ENCODE measurements at places on chromosomes 3 and 15.

DNA sequence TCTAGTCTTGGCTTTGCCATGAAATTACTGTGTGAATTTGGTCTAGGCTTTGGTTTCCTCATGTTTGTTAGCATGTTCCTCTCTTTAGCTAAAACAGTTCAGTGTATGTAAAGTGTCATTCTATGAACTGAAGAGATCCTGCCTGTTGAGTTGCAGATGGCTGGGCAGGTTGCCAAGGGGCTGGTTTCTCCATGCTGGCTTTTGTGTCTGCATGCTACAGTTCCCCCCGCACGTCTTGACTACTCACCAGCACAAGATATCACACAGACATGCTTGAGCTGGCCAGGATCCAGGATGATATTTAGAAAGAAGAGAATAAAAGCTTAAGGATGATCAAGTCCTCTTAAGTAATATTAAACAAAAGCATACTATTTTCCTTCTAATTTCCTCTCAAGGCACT is 90.2 kb downstream of the CERS3 start:
- no peak for DNase-seq

DNA sequence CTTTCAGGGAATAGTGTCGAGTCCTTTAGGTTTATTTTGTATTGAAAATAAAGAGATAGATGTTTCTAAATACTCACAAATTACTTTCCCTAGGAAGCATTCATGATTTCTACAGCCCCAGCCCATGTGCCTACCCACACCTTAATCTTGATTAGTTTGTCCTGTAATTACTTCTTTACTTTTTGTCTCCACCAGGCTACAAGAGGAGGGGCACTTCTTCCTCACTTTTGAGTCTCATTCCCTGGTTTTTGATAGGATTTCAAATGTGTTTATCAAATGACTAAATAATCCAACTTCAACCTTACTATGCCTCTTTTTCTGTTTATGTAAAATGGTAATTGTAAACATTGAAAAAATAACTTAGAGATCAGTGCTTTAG is 1.8 kb downstream of the PXK start:
- no peak for DNase-seq

DNA sequence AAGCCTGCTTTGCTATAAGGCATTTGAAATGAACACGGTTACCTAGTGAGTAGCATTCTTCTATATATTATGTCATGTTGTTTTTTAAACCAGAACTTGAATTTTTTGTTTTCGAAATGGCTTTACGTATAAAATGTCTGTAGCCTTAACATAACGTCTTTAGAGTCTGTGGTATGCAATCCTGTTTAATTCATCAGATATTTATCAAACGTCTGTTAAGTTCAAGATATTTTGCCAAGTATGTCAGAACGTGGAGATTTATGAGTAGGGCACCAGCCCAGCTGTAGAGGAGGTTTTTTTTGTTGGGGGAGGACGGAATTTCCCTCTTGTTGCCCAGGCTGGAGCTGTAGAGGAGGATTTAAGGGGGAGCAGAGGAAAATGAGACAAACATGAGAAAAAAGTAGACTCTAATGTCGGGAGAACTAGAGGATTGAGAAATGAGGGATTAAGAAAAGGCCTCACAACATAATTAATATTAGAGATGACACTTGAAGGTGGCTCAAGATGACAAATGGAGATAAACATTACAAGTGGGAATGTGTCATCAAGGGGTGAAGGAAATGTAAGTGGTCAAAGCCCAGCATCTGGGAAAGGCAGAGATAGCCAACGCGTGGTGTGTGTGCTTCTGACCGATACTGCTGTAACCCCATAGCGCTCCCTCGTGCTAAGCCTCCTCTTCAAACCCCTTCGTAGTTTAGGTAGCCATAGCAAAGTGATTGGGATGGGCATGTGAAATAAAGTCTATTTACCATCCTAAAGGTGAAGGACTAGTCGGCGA is 154.0 kb upstream of the GOLGA6L4 start:
- no peak for DNase-seq

DNA sequence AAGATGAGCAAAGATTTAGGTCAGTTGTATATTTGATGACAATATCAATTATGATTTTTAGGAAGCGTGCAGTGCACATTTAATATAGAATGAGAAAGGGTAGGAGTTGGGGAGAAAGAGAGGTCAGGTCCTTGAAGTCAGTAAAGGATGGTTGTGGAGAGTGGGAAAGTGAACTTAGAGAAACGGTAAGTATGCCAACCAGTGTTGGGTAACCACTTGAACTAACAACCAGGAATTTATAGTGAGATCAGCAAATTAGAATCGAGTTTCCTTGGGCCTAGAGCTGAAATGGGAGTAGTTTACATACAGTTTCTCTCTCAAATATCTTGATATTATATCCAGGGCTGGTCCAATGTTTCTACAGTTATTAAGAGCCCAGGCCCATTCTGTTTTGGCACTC is 188.5 kb upstream of the RBMS3 start:
- no peak for DNase-seq

DNA sequence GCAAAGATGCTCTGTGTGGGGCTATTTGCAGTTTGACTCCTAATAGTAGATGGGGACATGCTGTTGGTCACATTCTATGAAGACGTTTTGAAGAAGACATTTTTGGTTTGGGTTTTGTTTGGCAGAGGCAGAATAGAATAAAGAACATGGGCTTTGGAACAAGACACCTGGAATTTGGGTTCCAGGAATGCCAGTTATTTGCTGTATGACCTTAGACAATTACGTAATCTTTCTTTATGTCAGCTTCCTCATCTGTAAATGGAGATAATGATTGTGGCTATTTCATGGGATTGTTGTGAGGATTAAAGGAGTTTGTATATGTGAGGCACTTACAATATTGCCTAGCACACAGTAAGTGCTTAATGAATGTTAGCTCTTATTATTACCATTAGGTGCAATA is 91.6 kb downstream of the MESD start:
- DNase-seq = no peak

DNA sequence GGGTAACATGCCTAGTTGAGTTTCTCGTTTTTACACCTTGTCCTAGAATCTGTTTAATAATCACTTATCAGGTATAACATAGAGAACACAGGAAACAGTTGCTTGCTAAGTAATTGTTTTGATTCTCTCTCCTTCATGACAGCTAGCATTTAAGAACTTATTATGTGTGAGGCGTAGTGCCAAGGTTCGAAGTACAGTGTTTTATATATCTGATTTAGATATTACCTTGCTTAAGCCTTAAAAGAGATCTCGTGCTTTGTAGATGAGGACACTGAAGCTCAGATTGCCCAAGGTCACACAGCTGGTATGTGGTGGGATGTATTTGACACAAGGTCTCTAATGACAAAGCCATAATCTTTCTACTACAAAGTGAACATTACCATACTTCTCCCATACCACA is 29.0 kb upstream of the IFT57 start:
- DNase-seq = no peak

GRCh38 chr15:41512512-41512939 is 1.1 kb downstream of the LTK start:
- DNase-seq = no peak

GRCh38 chr15:101087172-101087769 is 164.6 kb downstream of the CHSY1 start:
- no peak for DNase-seq

DNA sequence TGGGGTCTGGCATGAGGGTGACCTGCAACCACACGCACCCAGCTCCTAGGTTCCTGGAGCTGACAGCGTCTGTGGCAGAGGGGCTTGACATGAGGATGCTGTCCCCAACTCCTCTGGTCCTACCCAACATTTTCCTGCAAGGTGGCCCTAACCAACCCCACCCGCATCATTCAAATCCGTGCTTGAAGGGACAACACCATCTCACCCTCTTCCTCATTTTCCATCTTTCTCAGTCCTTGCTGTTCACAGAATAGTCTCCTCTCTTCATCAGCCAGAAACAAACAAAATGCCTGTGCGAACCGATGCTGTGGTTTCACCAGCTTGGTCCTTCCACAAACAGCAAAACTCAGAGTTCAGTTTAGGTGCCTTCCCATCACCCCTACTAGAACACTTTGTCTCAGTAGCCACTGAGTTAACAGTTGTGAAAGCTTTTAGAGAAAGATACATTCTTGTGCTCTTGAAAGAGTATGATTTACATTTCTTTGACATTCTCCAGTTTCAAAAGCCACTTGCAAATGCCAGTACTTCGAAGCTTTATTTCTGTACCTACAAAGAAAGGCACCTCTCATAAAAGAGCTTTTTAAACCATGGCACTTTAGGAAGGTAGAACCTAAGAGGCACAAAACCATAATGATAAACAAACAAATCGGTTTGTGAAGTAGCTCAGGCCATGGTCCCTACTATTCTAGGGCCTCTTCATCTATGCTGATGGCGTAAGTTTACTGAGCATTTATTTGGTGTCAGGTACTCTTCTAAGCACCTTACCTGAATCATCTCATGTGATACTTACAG is 360.1 kb downstream of the SHQ1 start:
- no peak for DNase-seq

DNA sequence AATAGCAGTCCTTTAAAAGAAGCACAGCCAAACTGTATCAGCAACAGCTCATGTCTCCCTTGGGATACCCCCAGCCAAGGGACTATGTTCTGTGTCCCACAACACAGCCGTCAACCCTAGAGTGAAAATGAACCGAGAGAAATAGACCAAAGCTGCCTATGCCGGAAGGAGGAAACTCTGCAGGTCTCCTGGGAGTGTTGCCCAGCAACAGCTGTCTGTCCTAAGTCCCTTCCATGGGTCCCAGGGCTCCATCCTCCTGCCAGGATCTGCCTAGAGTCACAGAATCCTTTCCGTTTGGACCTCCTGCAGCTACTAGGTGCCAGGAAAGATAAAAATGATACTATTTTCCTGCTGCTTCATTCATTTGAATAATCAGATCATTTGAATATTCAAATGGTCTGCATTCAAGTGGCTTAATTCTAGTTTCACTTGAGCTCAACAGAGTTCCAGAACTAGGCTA is 53.1 kb downstream of the TRANK1 start:
- peak; percentile 62 for DNase-seq

- no peak for DNase-seq
These were observed 10.3 kb downstream of the PRR20G start for GRCh38 chr3:127277561-127277960.

DNA sequence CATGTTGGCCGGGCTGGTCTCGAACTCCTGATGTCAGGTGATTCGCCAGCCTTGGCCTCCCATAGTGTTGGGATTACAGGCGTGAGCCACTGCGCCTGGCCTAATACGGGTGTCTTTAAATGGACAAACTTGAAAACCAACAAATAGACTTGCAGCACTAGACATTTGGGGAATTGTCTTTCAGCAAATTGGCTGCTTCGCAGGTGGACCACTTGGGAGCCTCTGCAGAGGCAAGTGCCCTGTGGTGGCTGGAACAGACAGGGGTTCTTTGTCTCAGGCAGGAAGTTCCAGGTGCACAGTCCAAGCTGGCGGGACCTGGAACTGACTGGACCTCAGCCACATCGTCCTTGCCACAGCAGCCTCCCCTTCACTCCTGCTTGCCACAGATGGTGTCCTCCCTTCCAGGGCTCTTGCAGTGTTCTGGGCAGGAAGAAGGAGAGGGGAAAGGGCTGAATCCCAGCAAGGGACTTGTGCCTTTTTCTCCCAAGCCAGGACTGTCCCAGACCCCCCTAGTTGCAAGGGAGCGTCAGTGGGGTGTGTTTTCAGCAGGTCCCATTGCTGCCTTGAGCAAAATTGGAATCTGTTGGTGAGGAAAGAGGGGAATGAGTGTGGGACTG is 94.3 kb downstream of the TBC1D2B start:
- no peak for DNase-seq

DNA sequence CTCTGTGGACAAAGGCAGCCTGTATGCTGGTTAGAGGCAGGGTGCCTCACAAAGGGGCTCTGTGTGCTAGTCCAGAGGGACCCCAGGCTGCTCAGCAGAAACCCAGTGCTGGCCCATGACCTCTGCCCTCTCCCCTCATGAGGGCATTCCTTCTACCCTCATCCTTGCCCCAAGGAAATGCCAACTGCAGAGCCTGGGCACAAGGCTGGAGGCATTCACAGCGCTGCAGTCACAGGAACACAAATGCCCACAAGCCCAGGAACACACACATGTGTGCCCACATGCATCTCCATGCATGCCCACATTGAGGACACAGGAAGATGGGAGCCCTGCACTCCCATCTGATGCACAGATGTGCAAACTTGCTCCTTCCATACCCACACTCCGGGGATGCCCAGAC is 3.8 kb downstream of the INKA1 start:
- no peak for DNase-seq

GRCh38 chr3:104604326-104605010 is 762.2 kb upstream of the ALCAM start:
- DNase-seq = no peak

GRCh38 chr15:40764629-40765103 is 798 bp downstream of the GCHFR start:
- DNase-seq = no peak

GRCh38 chr3:66014651-66015050 is 24.1 kb downstream of the MAGI1 start:
- DNase-seq = no peak

GRCh38 chr3:111761309-111761795 is 97.7 kb upstream of the PHLDB2 start:
- DNase-seq = no peak

- no peak for DNase-seq
These were observed 136.8 kb downstream of the CHST2 start for GRCh38 chr3:143256416-143256815.

DNA sequence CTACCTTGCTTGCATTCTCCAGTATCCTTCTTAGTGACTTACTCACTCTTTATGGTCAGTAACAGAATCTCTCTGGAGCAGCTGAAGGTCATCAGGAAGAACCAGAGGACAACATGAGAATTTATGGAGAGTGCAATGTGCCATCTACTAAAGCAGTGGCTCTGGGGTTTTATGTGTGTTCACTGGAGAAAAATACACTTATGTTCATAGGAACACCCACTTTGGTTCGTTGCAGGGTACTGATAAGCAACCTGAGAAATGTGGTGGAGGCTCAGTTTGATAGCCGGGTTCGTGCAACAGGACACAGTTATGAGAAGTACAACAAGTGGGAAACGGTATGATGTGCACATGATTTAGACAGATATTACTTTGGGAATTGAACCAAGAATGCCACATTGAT is 12.8 kb downstream of the CPB1 start:
- DNase-seq = no peak

GRCh38 chr3:155637567-155637966 is 107.3 kb downstream of the PLCH1 start:
- no peak for DNase-seq

DNA sequence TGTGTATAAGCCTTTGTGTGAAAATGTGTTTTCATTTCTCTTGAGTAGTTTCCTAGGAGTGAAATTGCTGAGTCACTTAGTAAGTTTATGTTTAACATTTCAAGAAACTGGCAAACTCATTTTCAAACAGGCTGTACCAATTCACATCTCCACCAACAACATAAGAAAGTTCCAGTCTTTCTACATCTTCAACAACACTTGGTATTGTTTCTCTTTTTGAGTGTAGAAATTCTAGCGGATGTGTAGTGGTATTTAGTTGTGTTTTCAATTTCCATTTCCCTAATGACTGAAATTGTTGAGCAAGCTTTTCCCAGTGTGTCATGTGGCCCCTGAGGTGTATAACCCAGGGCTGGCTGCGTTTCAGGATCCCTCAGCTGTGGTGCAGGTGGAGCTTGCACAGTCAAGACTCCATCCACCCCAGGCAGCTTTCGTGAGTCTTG is 258.5 kb downstream of the PDCD6IP start:
- DNase-seq = no peak

- no peak for DNase-seq
These were observed 53.4 kb downstream of the LSM3 start for GRCh38 chr3:14231998-14232501.

- DNase-seq = no peak
These were observed 8.4 kb downstream of the ARL6 start for GRCh38 chr3:97772926-97773325.
